ENCODE measurements at places on chromosomes 5 and 9.

DNA sequence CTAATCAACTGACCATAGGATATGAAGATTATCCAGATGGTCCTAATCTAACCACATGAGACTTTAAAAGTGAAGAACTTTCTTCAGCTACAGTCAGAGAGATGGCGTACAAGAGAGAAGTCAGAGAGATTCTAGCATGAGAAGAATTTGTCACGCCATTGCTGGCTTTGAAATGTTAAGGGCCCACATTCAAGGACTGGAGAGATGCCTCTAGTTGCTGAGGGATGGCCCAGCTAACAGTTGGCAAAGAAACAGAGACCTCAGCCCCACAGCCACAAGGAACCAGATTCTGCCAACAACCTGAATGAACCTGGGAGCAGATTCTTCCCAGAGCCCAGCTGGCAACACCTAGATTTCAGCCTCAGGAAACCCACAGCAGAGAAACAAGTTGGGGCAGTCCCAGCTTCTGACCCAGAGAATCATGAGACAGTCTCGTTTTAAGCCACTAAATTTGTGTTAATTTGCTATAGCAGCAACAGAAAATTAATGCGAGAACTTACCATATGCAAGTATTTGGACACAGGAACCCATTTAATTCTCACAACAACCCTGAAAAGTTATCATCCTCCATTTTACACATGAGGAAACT, 132.0 kb downstream of the MLLT3 start:
- DNase-seq: no peak

GRCh38 chr9:35104586-35104985, 1.7 kb upstream of the STOML2 start:
- no peak for DNase-seq

GRCh38 chr9:116320290-116320689, 166.7 kb downstream of the PAPPA start:
- no peak for DNase-seq

DNA sequence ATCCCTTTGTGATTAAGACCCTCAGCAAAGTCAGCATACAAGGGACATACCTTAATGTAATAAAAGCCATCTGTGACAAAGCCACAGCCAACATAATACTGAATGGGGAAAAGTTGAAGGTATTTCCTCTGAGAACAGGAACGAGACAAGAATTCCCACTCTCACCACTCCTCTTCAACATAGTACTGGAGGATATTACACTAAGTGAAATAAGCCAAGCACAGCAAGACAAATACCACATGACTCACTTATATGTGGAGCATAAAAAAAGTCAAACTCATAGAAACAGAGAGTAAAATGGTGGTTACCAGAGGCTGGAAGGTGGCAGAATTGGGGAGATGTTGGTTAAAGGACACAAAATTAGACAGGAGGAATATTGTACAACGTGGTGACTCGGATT, 118.1 kb upstream of the NFIL3 start:
- DNase-seq: no peak

GRCh38 chr5:148398698-148399121, 15.0 kb downstream of the FBXO38 start:
- no peak for DNase-seq

- DNase-seq: no peak
Observed at GRCh38 chr9:2815661-2816060, 28.2 kb downstream of the PUM3 start.

- no peak for DNase-seq
Observed at GRCh38 chr5:174325431-174325830, 279.9 kb downstream of the NSG2 start.

DNA sequence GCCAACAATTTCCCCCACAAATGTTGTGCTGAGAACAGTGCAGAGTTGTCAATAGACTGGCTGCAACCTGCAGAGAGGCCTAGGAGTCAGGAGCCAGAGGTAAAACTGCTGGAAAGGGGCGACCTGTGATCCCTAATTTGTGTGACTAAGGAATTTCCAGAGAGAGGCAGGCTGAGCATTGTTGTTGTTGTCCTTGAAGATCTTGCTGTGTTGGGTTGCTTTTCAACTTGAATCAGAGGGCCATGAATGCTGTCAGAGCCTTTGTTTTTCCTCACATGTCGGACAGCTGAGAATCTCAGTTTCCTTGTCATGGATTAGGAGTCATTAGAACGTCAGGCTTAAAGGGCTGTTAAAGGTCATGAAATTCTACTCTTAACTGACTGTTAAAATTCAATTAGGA, 134.6 kb upstream of the ASTN2 start:
- no peak for DNase-seq

DNA sequence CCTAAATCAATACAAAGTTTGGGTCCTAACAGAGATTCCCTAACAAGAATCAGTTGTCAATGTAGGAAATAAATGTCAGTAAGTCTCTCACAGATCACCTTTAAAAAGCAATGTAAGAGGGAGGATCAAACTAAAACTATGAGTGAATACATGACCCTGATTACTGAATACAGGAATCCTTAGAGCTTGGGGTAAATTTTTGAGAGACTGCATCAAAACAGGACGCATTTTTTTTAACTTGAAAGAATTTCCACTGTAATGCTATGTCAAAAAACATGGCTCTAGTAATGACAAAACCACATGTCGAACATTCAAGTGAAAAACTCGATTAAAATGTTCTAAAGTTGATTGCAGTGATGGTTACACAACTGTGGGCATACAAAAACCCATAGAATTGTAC, 21.9 kb downstream of the ZDHHC21 start:
- no peak for DNase-seq

DNA sequence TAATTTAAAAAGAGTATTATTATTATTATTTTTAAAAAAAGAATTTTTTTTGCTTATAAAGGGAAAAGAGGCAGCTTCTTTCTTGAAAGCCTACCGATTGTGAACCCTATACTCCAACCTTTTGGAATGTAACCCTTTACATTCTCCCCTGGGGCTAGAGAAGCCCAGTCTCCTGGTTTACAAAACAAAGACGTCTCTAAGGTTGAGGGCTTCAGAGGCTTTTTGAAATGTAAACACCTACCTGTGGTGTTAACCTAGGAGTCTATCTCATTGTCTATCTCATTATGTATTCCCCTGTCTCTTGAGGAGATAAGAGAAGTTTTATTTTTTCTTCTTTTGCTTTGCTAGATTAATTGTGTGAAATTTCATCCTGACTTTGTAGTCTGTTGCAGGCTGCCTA, 4.7 kb downstream of the TNFSF8 start:
- no peak for DNase-seq
